LHCN-M2 (cell line): ENCODE measurements at places on chromosomes 5 and 9. TPM values are rescaled to one million over a fixed set of nuclear protein-coding genes. Genes with fewer than 3 reads are reported as not detected.

- peak; percentile 67 for DNase-seq
These were observed 90.7 kb upstream of the ADRA1B start for GRCh38 chr5:159825551-159826051.

- DNase-seq = no peak
These were observed 13.1 kb downstream of the PAPPA start for GRCh38 chr9:116166713-116167112.

DNA sequence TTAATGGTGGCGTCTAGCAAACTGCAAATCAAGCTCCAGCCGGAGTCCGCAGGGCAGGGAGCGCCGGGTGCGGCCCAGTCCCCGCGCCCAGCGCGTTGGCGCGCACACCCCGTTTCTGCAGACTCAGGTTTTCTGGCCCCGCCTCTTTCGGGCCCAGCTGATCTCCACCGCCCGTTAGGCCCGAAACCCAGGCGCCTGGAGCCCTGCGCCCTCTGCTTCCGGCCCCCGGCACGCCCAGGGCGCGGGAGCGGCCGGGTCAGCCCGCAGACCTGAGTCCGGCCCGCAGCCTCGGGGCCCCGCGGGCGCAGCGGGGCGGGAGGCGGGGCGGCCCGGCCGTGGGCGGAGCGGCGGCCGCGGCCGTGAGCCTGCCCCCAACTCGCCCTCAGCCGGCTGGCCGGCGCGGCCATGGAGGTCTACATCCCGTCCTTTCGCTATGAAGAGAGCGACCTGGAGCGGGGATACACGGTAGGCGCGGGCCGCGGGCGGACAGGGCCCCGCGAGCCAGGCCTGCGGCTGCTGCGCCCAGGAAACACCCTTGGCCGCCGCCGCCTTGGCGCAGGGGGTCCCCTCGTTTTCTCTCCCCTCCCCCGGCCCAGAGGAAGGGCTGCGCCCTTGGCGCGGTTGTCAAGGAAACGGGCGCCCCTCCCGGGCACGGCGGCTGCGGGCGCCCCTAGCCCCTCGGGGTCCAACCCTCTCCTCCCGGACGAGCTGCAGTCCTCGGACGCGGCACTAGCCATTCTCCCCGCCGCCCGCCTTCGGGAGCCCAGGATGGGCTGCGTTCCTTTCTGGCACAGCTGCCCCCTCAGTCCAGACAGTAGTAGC is at the start of gene SNX24:
SNX24 (plus strand) TSS at position 385 of the 822 bp plus-strand sequence; CDS start at position 406, 21 bp downstream.
- DNase-seq = peak; percentile 68

The KIF2A gene
- total RNA-seq = 49.4 and 58.1 TPM in 2 replicates
